Thymus (tissue), 14 donors: ENCODE measurements at places on chromosomes 2 and 18.

DNA sequence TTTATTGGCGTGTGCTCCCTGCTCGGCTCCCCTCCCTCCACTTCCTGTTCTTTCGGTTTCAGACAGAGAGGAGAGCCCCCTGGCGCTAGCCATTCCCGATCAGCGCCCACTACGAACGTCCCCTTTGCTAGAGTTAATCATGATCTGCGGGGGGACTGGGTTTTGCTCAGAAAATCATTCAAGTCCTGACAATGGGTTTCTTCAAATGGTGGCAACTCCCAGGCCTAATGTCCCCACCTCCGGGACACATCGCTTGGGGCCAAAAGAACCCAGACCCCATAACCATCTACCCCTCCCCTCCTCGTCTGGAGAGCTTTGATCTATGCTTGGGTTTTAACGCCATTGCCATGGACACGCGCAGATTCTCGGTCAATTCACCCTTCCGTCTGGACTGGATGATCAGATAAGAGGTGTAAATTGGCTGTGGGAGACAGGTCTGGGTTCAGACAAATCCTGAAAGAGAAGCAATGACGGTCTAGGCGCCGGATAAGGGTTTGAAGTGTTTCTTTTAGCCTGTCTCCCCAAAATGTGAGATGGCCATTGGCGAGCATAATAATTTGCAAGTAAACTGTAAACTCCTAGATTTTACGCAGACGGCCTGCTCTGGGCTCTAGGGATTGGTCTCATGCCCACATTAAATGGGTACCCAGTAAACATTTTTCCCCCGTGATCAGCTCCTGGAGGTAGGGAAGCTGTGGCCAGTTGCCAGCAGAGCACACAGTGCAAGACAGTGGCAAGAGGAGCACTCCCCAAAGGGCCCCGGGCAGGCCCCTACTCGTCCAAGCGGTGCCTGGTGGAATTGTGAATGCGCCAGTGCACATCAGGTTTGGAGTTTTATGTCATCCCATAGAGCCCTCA, 4.7 kb downstream of the NRP2 start:
- no peak for DNase-seq

DNA sequence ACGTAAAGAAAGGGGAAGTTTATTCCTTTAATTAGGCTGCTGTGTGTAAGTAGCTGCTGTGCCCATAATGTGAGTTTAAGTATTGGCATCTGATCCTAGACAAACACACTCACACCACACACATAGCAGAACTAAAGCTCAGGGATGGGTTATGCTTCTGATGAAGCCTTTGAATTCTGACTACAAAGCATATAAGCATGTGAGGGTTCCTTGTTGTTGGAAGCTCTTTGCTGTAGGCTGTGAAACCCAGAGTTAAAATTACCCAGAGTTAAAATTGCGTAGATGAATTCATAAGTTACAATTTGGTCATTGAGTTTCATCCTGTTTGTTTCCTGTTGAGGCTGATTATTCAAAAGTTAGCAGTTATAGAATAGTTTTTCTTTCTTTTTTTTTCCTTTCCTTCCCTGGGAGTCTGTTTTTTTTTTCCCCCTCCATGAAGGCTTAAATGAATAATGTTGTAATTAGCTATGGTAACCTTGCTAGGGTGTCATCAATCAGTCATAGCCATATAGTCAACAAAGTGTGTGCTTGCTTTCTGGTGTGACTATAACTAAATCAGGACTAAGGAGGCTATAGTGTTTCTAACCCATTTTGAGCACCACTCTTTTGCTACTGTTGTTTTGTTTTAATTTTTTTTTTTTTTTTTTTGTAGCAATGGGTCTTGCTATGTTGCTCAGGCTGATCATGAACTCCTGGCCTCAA, 426.1 kb downstream of the PARD3B start:
- no peak for DNase-seq

DNA sequence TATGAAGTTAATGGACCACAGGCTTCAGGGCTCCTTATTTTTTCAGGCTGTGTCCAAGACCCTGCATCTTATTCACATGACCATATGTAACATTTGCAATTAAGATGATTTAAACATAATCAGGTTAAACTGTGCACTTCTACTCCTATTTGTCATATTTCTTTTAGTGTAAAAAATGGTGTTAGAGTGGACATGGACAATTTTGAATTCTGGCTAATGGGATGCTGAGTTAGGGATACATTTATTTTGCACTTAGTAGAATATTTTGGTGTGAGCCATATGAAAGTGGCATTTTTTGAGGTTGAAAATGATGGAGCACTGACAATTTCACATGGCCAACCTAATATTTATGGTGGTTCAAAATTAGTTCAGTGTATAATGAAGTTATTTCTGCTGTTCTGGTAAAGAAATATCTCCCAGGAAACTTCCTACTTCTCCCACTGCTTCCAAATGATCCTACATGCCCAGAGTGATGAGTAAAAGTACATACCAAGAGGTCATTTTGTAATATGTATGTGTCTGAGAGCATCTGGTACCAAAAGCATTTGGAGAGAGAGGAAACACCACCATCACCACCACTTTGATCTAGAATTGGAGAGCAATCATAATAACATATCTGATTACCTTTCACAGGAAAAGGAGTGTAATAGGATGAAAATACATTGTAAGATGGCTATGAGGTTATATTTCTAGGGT, 36.0 kb downstream of the GULP1 start:
- DNase-seq, result no peak

- no peak for DNase-seq
Observed at GRCh38 chr2:240902615-240903041, 3.5 kb upstream of the CROCC2 start.

DNA sequence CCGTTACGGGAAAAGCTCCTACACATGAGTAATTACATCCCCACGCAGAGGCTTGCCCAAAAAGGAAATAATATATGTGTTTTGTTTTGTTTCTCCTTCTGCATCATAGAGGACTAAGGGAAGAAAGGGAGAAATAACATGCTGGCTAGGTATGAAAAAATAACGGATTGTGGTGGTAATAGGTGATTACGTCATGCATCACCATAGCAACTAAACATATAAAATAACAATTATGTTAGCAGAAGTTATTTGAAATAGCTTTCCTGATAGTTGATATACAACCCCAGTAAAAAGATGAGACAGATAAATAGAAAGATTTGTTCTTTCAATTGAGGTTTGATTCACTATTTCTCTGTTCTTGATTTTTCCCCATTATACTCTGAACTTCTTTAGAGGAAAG, 518.0 kb downstream of the ZNF516 start:
- DNase-seq, result no peak

GRCh38 chr2:186629250-186629996, 39.6 kb downstream of the ITGAV start:
- DNase-seq, result no peak

GRCh38 chr18:49934457-49934856, 121.1 kb upstream of the ACAA2 start:
- DNase-seq, result no peak

DNA sequence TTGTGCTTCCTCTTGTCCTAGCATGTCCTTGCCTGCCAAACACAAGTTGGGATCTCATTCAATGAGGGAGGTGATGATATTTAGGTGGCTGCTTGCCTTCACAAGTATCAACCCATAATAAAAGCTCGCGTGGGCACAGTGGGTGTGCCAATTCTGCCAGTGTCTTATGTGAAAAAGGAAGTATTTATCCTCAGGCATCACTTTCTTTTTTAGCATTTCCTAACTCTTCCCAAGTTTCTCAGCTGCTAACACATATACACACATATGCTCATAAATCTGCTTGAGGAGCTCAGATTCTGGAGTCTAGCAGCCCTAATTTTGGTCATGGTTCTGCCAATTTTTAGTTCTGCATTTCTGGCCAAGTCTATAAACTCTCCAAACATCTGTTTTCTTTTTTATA, 319.5 kb upstream of the HNMT start:
- DNase-seq, result no peak

DNA sequence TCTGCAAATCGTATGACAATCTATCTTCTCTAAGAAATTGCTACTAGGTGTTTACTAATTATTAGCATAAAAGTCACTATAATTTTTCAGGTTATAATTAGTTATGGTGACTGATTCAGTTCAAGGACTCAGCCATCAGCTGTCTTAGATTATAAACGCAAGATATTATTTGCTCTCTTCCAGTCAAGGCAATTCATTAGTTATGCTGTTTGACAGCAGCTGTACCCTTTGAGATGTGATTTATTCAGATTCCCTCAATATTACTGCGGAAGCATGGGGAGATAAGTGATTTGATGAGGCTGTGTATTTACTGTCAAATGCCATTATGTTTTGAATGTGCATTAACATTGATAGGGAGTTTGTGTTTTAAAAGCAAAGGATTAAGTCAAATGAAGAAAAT, 558.9 kb upstream of the FSIP2 start:
- DNase-seq, result no peak

GRCh38 chr2:236820763-236821344, 251.2 kb downstream of the ACKR3 start:
- DNase-seq, result no peak

DNA sequence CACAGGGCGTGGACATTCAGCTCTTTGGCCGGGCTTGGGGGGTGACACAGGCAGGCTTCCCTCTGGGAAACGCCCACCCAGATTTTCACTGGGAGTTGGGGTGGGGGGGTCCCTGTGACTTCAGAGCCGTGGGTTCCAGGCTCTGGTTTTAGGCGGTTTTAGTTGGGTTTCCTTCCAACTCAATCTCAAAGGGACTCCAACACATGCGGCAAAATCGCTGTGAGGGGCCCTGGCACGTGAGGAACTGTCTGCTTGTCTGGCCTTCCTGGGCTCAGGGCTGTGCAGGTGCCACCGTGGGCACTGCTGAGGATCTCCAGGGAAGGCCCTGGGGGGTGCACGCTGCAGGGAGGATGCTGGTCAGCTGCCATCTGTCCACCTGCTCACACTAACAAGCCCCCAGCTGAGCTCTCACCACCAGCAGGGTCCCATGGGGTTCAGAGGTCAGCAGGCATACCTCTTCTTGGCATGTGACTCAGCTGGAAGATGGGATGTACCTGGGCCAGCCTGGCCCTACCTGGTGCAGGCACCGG, 11.7 kb downstream of the HS6ST1 start:
- no peak for DNase-seq

DNA sequence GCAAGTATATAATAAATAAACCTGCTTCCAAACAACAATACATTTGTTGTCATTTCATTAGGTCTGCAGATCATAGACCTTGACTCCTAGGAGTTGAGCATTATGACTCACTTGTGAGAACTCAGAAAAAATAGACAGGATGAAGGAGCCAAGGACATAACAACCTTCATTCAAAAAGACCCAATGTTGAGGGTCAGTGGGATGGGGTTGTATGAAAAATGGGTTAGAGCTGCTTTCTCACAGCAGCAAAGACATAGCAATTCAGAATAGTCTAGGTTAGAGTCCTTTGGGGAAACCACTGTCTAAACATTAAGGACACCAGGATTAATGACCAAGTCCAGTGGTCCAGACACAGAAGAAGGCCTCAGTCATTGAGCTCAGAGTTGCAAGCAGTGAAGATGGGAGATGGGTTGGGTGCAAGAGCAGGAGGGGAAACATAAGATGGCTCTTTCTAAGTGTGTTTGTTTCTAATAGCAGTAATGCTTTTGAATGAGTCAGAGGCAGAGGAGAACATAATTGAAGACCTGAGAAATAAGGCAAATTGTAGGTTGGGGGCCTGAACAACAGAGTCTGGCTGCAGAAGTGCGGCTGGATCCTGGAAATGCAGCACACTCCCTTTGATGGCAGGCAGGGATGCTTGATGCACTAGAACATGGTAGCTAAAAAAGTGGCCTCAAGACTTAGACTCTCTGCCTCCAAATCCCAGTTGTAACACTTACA, 3.7 kb upstream of the SERPINB10 start:
- DNase-seq, result no peak

DNA sequence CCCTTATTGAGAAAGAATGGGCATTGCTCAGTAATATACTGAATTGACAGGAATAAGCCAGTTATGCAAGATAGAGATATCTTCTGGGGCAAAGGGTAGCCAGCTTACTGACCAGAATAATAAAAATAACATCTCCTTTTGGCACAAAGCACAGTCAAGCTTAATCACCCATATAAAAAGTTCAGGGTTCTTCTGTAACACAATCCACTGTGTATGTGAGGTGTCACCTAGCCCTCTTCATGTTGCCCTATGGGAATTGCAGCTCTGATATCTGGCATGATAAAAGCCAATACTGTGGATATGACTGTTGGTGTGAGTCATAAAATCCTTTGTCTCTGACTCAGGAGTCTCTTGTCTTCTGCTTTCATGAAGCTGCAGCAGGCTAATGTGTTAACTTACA, 90.8 kb downstream of the DSEL start:
- DNase-seq, result no peak
